Astrocyte (in vitro differentiated cells and primary cell): ENCODE measurements at places on chromosomes 5 and 9. TPM values are rescaled to one million over a fixed set of nuclear protein-coding genes. Genes with fewer than 3 reads are reported as not detected.

- no peak for DNase-seq
- no peaks in the 10 kb centered on the region for H3K4me1 ChIP-seq
- no peak overlapping the region for H3K27ac ChIP-seq
- H3K27me3 ChIP-seq = no peaks in the 10 kb centered on the region
- no peaks in the 10 kb centered on the region for H3K36me3 ChIP-seq
These were observed 54.7 kb downstream of the ANGPTL2 start for GRCh38 chr9:127067603-127068220.

- peak; percentile 78 for DNase-seq
- H3K4me3 ChIP-seq = no peak overlapping the region
- H3K27ac ChIP-seq = no peak overlapping the region
- no peaks in the 10 kb centered on the region for H3K36me3 ChIP-seq
These were observed 554.8 kb downstream of the BNC2 start for GRCh38 chr9:16315720-16316119.

DNA sequence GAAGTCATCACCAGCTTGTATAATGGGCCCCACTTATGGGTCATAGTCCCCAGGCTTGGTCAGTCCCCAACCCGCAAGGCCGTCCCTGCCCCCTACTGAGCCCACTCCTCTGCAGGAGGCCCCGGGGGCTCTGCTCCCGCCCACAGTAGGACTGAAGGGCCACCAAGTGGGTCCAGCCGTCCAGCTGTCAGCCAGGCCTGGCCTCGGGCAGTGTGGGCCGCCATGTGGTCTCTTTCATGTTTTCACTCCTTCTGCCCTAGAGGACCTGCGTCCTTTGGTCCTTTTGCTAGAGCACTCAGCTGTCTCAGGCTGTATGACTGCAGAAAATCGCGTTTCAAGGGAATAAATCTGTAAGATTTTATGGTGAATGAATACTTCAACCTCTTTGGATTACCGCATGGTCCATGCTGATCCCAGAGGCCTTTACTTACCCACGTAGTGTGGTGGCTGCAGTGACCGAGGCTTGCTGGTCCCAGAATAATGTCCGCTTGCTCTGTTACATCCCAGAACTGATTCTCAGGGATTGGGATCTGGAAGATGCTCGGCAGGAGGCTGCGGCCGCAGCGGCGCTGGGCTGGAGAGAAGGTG, 105.7 kb upstream of the FAM120A start:
- peak overlapping the region; percentile 28 for H3K4me3 ChIP-seq
- no peaks in the 10 kb centered on the region for H3K4me1 ChIP-seq
- DNase-seq = no peak
- no peak overlapping the region for H3K27ac ChIP-seq
- no peaks in the 10 kb centered on the region for H3K36me3 ChIP-seq
- peaks cover 3% of the 10 kb centered on the region for H3K27me3 ChIP-seq

DNA sequence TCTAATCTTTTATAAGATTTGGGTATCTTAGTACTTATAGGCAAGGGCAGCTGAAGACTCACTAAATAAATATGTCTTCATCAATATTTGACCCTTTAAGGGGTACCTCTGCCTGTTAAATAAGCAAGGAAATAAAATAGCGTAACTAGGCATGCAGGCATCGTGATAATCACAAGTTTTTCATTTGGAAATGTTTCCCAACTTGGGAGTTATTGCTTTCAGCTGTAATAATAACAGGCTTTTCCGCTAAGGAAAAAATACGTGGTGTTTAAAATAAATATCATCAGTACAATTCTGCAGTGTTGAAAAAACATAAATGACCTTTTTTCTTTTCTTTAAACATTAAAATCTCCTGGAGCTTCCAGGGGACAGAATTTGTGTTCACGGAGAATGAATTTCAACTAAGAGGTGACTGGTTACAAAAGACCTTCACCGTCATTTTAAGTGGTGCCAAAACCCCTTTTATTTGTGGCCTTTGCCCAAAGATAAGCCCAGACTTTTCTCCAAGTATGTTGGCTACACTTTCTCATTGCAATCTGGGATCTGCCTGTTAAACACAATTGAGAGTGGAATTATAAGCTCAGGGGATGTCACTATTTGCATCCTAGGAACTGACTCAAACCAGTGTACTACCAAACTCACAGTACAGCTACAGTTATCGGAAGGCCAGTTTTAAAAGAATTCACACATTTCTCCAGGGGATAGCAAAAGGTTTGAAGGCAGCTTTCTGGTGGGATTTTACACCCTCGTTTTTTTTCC, 218.6 kb downstream of the FBXL7 start:
- H3K4me3 ChIP-seq = no peak overlapping the region
- DNase-seq = no peak
- peaks cover 5% of the 10 kb centered on the region for H3K4me1 ChIP-seq
- H3K36me3 ChIP-seq = no peaks in the 10 kb centered on the region
- no peaks in the 10 kb centered on the region for H3K27me3 ChIP-seq

- H3K27ac ChIP-seq = no peak overlapping the region
- peaks cover 4% of the 10 kb centered on the region for H3K4me1 ChIP-seq
- no peak overlapping the region for H3K4me3 ChIP-seq
- no peak for DNase-seq
- H3K27me3 ChIP-seq = no peaks in the 10 kb centered on the region
These were observed 111.2 kb downstream of the EDIL3 start for GRCh38 chr5:84273517-84273883.

- H3K36me3 ChIP-seq = no peaks in the 10 kb centered on the region
- no peaks in the 10 kb centered on the region for H3K27me3 ChIP-seq
- H3K27ac ChIP-seq = peak overlapping the region; percentile 8
These were observed 79.7 kb upstream of the OSMR start for GRCh38 chr5:38766151-38766550.

DNA sequence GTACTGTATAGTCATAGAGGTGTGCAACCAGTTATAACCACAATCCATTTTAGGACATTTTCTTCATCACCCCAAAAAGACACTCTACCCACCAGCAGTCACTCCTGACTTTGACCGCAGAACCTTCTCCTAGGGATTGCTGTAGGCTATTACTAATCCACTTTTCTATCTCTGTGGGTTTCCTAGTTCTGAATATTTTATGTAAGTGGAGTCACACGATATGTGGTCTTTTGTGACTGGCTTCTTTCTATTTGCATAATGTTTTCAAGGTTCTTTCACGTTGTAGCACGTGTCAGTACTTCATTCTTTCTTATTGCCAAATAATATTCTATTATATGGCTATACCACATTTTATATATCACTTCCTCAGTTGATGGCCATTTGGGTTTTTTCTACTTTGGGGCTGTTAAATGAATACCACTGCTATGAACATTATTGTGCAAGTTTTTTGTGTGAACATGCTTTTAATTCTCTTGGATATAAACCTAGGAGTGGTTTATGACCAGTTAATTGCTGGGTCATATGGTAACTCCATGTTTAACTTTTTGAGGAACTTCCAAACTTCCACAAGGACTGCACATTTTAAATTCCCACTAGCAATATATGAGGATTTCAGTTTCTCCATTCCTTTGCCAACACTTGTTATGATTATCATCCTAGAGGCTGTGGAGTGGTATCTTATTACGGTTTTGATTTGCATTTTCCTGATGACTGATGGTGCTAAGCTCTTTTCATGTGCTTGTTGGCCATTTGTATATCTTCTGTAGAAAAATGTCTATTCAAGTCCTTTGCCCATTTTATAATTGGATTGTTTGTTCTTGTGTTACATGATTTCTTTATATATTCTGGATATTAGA, 37.8 kb downstream of the MRRF start:
- no peak for DNase-seq
- peaks cover 12% of the 10 kb centered on the region for H3K4me1 ChIP-seq
- H3K36me3 ChIP-seq = peaks cover 4% of the 10 kb centered on the region
- no peak overlapping the region for H3K27ac ChIP-seq
- no peaks in the 10 kb centered on the region for H3K27me3 ChIP-seq

GRCh38 chr9:75891771-75892215, 1.3 kb downstream of the PCSK5 start:
- peak; percentile 19 for DNase-seq
- peaks cover 10% of the 10 kb centered on the region for H3K4me1 ChIP-seq

DNA sequence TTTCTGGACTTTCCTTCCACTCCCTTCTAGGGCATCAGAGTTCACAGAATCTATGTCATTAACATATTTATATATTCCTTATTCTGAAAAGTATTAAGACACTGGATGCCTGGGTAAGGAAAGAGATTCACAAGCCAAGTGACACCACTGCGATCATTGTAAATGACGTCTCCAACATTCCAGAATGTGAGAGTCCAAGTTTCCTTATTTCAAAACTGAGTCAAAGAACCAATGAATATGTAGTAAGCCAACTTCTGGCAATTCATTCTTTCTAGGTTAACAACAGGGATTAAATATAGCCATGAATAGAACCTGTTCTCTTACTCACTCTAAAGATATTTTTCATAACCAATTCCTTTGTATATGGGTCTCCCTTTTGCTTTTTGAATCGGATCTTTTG, 18.1 kb downstream of the RAI14 start:
- H3K27ac ChIP-seq = peak overlapping the region; percentile 99
- peak overlapping the region; percentile 7 for H3K4me3 ChIP-seq
- H3K4me1 ChIP-seq = peaks cover 52% of the 10 kb centered on the region
- no peaks in the 10 kb centered on the region for H3K27me3 ChIP-seq
- peaks cover 10% of the 10 kb centered on the region for H3K36me3 ChIP-seq

- DNase-seq = peak; percentile 86
- H3K27me3 ChIP-seq = no peaks in the 10 kb centered on the region
- peaks cover 18% of the 10 kb centered on the region for H3K4me1 ChIP-seq
These were observed 139.8 kb downstream of the MPDZ start for GRCh38 chr9:13139641-13140171.

GRCh38 chr5:168965638-168966037, 335.3 kb downstream of the SLIT3 start:
- no peaks in the 10 kb centered on the region for H3K36me3 ChIP-seq
- no peaks in the 10 kb centered on the region for H3K4me1 ChIP-seq
- no peak overlapping the region for H3K27ac ChIP-seq
- H3K4me3 ChIP-seq = no peak overlapping the region
- DNase-seq = no peak
- no peaks in the 10 kb centered on the region for H3K27me3 ChIP-seq

GRCh38 chr5:92402956-92403702, 1020.0 kb upstream of the ARRDC3 start:
- H3K4me1 ChIP-seq = peaks cover 9% of the 10 kb centered on the region
- no peak overlapping the region for H3K4me3 ChIP-seq
- no peak for DNase-seq

- no peaks in the 10 kb centered on the region for H3K36me3 ChIP-seq
- no peak overlapping the region for H3K4me3 ChIP-seq
- H3K27ac ChIP-seq = no peak overlapping the region
- no peaks in the 10 kb centered on the region for H3K4me1 ChIP-seq
- DNase-seq = no peak
- no peaks in the 10 kb centered on the region for H3K27me3 ChIP-seq
These were observed 914.4 kb upstream of the ACO1 start for GRCh38 chr9:31470051-31470450.

DNA sequence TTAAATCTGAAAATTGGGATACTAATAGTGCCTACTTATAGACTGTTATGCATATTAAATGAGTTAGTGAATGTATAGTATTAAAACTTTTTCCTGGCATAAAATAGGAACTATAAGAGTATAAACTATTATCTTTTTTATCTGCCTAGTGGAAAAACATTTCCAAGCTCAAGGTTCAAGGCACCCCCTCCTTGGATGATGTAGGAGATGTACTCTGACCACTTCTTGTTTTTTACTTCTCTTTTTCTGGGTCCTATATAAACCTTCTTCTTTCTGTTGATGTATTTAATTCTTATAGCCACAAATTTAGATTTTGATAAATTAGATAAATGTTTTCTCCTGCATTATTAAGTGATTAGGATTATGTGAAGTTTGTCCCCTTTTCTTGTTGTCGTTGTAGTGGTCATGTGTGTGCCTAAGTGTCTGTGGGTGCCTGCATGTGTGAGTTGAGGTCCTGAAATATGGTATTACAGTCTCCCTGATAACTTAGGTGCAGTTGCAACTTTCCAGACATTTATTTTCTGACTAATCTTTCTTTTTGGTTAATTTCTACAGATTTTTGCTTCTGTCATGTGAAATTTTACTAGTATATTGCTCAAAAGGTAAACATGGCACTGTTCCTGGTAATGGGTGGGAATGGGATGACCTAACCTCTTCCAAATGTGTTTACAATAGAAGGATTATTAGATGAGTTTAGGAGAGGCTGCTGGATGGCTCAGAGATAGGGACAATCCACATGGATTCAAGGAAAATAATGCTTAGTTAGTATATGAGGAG, 160.8 kb upstream of the CDKN2B start:
- no peaks in the 10 kb centered on the region for H3K36me3 ChIP-seq
- peak overlapping the region; percentile 31 for H3K27ac ChIP-seq
- H3K4me1 ChIP-seq = peaks cover 22% of the 10 kb centered on the region
- no peak overlapping the region for H3K4me3 ChIP-seq

DNA sequence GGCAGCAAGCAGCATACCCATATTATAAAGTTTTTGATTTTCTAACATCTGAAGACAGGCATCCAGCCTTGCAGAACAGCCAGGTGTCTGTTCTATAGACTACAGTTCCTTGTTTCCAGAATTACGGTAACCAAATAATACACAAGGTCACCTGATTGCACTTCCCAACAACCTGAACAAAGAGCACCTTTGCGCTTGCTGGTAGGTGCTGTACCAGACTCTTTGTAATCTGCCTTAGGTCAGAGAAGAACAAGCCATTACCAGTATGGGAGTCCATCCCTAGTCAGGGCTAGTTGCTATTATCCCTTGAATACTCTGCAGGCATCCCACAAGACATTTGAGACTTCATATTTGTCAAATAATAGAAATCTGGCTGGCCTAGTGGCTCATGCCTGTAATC, 256.2 kb downstream of the ARRDC3 start:
- no peaks in the 10 kb centered on the region for H3K36me3 ChIP-seq
- H3K27me3 ChIP-seq = no peaks in the 10 kb centered on the region
- no peak for DNase-seq
- H3K4me1 ChIP-seq = peaks cover 21% of the 10 kb centered on the region
- no peak overlapping the region for H3K27ac ChIP-seq

DNA sequence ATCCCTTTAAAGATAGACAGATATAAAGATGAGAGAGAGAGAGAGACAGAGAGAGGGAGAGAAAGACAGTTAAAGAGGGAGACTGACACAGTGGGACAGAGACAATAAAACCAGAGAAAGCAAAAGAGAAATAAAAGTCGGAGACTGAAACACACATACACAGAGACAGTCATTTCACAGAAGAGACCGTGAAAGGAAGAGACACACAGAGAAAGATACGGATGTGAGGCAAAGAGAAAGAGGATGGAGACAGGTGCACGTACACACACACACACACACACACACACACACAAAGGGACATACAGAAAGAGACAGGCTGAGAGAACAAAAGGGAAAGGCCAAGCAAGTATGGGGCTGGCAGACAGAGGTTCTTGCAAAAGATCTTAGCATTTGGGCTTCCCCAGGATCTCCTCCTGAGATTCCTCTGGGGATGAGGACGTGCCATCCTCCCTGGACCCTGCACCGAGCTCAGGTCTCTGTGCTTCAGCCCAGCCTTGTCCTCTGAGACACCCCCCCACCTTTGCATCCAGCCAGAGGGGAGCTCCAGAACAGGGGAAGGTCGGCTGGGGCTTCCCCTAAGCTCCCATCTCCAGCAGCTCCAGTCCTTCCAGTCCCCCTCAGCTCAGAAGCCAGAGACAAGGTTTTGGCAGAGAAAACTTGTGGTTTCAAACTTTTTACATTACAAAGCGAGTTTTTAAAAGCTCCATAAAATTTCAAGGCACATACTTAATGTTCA, 318.4 kb upstream of the PANK3 start:
- no peak for DNase-seq
- H3K4me3 ChIP-seq = no peak overlapping the region
- H3K27ac ChIP-seq = no peak overlapping the region
- H3K4me1 ChIP-seq = no peaks in the 10 kb centered on the region
- no peaks in the 10 kb centered on the region for H3K36me3 ChIP-seq

The WDR38 gene
- total RNA-seq = not detected in 2 replicates

The AK8 gene
- total RNA-seq = 0.27 and 0.84 TPM in 2 replicates

The IER5L gene
- 47.0 and 55.0 TPM in 2 replicates for total RNA-seq

The DND1 gene
- 1.4 and 1.7 TPM in 2 replicates for total RNA-seq

The RNF44 gene
- 47.8 and 59.8 TPM in 2 replicates for total RNA-seq

The PAIP2 gene
- 64.2 and 75.3 TPM in 2 replicates for total RNA-seq

The TLX3 gene
- total RNA-seq = not detected in 2 replicates

The RNF183 gene
- not detected in 2 replicates for total RNA-seq

The AJM1 gene
- total RNA-seq = 3.3 and 4.2 TPM in 2 replicates
